ENCODE measurements at places on chromosomes 4 and X.

- no peak for DNase-seq
Measured at GRCh38 chrX:154739952-154740465, 10.9 kb downstream of the GAB3 start.

GRCh38 chr4:97493815-97494518 lies 649.3 kb downstream of the STPG2 start:
- DNase-seq = no peak

GRCh38 chrX:10811111-10811510 lies 190.7 kb upstream of the MID1 start:
- DNase-seq = no peak

DNA sequence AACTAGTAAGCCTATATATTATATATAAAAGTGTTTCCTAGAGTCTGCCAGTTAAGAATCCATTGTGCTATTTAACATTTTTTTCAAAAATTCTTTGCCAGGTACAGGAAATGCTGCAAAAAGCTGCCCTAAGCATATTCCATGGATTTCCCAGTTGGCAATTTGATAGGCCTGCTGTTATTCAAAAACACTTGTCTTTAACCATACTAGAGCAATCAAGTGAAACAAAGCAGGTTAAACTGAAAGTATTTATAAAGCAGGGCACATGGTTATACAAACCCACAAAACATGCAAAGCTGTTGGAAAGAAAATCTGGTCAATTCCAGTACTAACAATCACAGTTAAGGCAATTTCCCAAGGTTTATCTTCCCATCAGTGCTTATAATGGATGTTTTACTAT lies 159.9 kb downstream of the UNC5C start:
- no peak for DNase-seq

- no peak for DNase-seq
Measured at GRCh38 chr4:85419103-85419502, 55.8 kb upstream of the ARHGAP24 start.

- DNase-seq = no peak
Measured at GRCh38 chr4:127425851-127426250, 206.9 kb upstream of the INTU start.

DNA sequence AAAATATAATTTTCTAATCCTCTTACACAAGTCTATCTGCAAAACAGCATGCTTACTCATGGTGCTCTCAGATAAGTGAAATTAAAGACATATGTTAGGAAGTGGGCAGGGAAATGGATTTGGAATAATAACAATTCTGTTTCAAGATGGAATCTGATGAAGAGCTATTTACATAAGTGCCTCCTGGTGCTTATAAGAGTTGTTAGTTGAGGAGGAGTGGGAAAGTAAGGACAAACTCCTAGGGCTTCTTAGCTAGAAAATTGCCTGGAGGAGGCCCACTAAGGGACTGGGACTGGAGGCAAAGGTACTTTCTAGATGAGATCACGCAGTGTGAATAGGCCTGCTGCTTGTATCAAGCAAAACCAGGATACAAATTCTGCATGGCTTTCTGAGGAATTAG lies 939.8 kb downstream of the GLUD2 start:
- DNase-seq = no peak

DNA sequence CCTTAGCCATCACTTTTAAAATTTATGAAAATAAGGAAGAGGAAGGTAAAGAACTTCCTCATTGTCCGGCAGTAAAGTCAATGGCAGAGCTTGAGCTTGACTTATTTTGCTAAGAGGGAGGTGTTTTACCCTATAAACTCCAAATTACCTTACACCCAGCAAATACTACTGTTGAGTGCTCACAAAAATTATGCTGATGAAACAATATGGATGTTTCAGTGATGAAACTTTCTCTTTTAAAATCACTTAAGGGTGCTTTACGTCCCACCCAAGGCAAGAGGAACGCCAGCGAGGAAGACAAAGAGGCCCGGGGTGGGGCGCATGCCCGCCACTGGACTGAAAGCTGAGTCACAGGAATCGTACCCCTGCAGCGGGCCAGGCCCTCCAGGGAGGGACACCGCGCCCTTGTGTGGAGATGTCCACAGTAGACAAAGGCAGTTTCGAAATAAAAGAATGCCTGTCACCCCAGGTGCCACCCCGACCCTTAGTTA lies 560 bp upstream of the TMSB4X start:
- no peak for DNase-seq

- no peak for DNase-seq
Measured at GRCh38 chr4:28443801-28444412, 1583.3 kb downstream of the STIM2 start.

DNA sequence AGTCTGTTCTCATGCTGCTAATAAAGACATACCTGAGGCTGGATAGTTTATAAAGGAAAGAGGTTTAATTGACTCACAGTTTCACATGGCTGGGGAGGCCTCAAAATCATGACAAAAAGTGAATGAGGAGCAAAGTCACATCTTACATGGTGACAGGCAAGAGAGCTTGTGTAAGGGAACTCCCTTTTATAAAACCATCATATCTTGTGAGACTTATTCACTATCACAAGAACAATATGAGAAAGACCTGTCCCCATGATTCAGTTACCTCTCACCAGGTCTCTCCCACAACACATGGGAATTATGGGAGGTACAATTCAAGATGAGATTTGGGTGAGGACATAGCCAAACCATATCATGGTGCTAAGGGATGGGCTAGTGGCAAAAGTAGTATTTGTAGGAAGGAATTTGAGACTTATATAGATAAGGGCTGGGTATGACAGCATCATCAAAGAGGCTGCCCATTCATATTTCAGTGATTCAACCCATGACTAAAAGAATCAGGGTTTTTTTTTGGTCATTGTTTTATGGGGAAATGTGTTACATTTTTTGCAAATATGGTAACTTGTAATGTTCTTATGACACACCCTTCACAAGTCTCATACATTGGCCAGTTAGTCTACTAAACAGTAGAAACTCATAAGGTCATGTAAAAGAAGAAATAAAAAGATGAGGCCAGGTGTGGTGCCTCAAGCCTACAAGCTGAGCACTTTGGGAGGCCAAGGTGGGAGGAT lies 34.7 kb downstream of the NUP62CL start:
- no peak for DNase-seq

GRCh38 chr4:140109292-140109691 lies 44.7 kb downstream of the MAML3 start:
- DNase-seq = no peak

DNA sequence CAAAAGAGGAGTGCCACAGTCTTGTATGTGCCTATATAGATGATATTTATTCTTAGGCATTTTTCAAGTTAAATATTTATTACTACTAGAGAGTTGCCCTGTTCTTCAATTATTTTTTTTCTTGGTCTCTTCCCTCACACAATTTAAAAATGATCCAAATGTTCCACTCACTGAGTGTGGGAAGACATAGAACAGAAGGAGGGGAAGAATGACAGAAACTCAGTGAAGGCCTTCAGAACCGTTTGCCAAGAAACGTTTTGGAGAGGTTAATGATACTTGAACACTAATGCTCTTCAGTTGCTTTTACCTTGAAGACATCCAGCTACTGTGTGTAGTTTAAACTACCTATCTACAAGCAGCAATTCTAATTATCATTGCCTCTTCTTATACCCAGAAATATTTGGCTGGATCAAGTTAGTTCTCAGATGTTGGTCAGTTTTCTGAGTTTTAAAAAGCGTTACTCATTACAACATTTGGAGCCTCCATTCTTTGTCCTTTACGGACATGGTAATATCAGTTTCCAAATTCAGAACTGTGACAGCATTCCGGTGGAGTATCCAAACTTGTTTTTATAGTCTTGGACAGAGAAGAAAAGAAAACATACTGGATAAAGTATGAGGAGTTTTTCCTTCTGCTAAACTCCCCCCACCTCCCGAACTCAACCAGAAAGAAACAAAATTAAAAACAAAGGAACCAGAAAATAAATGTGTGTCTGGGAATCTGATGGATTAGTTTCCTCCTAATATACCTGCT lies 389.7 kb downstream of the SPRY1 start:
- DNase-seq = no peak

DNA sequence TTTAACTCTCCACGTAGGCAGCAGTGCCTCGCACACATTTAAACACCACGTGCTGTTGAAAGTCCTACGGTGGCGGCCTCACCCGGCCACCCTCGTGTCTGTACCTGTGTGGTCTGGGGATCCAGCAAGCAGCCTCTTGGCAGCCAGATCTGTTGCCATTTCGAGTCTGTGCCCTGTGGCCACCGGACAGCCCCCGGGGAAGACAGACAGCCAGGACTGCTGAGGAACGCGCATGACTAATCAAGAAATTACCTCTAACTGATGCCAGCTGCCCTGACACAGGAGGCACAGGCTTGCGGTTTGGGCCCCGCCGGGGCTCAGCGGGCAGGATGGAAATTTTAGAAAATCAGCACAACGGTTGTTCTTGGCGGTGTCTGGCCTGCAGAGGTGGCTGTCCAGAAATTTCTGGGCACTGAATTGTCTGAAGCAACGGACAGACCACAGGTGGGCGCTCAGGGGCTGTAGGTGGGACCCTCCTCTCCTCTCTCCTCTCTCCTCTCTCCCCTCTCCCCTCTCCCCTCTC lies 15.6 kb upstream of the ASMTL start:
- DNase-seq = peak; percentile 46

- DNase-seq = no peak
Measured at GRCh38 chrX:23911126-23911835, 3.5 kb downstream of the CXorf58 start.

DNA sequence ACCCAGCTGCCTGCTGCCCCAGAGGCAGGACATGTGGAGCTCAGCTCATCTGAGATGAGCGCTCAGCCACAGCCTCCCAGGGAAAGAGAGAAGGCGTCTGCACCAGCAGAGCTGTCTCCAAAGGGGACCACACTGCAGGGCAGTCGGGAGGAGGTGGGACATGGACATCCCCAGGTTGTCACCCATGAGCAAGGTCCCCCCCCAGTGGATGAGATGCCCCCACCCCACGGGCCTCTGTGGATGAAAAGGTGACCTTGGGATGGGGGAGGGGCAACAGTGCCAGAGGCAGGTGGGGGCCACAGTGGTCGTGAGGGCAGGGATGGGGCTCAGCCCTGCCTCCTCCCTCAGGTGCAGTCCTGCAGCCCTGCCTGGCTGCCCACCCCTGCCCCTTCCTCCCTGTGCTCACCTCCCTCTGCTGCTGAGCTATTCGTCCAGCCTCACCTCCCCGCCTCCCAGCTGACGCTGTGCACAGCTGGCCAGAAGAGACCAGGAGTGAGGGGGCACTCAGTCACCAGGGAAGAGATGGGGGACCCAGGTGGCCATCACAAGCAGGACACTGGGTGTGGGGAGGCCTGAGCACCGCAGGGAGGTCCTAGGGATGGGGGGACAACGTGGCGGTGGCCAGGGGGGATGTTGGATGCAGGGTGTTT lies 9.3 kb downstream of the NKX1-1 start:
- DNase-seq = no peak

- no peak for DNase-seq
Measured at GRCh38 chr4:10455133-10455532, 2.1 kb downstream of the ZNF518B start.

DNA sequence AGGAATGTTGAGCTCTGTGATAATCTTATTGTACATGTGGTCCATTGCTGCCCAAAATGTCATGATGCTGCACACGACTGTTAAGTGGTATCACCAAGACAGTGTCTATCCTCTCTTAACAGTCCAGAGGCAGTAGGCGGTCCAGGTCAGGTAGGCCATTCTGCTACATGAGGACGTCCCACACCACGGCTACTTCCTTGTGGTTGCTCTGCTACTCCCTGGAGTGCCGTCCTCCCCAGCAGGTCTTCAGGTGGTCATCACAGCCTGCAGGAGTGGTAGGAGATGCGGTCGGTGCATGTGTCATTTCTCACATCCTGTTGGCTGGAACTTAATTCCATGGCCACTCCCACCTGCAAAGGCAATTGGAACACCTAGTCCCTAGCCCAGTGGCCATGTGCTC lies 11.5 kb upstream of the STK32B start:
- no peak for DNase-seq

DNA sequence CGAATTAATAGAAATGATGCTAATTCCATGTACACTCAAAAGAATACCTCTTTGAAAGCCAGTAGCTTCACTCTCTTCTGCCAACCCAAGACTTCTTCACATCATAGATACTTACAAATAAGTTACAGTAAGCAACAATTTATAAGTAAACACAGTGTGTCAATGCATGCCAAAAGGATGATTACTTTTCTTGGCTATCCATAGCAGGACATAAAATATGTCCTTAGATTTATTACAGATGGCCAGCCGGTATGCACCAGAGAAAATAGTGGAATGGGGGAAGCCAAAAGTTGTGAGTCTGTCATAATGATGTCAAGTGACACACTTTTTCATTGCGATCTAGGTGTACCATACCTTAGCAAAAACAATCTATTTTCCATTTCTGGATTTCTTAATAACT lies 631 bp upstream of the BMX start:
- DNase-seq = no peak

DNA sequence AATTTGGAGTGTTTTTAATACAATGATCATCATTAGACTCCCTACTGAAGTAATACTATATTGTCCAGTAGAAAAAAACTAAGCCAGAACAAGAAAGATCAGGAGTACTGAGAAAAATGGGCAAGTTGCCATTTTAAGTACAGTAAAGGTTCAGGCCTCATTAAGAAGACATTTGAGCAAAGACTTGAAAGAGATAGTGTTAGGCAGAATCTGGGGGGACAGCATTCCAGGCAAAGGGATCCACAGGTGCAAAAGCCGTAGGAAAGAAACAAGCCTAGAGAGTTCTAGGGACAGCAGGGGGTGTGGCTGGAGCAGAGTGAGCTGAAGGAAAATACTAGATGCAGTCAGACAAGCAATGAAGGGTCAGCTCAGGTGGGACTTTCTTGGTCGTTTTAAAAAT lies 58.1 kb upstream of the INTU start:
- DNase-seq = no peak

DNA sequence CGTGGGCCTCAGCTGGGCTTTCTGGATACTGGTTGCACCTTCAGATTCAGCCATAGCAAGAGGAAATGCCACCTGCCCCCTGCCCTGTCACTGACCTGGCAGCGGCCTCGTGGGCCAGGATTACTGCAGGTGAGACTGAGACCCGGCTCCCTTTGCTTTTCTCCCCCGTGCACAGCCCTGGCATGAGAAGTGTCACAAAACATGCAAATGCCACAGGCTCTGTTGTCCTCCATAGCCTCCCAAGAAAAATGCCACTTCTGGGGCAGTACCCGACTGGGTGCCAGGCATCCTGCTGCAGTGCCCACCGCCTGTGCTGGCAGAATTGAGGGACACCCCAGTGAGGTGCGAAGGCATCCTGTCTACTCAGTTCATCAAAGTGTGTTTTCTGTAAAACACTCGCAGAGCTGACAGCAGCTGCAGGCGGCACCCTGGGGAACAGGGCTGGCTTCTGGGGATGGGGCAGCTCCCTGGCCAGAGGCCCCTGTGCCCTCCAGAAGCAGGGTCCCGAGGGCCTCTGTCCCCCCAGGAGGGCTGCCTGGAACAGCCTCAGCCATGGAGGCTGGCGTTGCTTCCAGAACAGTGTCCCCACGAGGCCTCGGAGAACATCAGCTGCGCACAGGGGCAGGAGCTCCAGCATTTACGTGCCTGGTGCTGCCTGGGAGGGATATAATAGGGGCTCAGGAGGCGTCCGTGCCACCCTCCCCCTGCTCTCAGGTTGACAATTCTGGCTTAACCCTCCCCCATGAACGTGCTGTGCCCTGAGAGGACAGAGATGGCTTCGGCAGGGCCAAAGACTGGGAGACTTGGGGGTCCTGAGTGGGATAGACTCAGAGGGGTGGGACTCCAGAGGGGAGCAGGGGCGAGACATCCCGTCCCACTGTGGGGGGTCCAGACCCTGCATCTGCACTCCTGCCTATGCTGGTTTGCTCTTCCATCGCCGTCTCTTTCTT lies 99.5 kb upstream of the NKX1-1 start:
- DNase-seq = no peak

GRCh38 chrX:95791876-95792275 lies 892.8 kb upstream of the DIAPH2 start:
- DNase-seq = no peak
